ENCODE measurements at places on chromosomes 4 and X.

GRCh38 chrX:2523911-2524310, 23.1 kb upstream of the DHRSX start:
- no peak for DNase-seq

DNA sequence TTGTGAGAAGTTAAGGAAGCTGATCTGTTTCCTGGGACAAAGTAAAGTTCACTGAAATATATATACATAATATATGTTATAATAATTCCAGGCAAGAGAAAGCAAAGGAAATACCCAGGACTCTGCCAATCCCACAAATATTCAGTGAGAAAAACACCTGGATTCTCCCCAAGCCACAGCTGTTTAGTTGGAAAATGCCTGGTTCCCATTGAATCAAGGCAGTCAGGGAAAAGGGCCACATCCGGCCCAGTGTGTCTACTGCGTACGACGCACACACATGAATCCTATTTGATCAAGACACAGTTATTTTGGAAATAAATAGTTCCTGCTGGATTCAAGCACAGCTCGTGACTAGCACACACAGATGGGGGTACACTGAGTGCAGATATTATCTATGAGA, 6.3 kb upstream of the DCHS2 start:
- DNase-seq: no peak

GRCh38 chrX:118632862-118633261, 94.5 kb upstream of the IL13RA1 start:
- DNase-seq: no peak

DNA sequence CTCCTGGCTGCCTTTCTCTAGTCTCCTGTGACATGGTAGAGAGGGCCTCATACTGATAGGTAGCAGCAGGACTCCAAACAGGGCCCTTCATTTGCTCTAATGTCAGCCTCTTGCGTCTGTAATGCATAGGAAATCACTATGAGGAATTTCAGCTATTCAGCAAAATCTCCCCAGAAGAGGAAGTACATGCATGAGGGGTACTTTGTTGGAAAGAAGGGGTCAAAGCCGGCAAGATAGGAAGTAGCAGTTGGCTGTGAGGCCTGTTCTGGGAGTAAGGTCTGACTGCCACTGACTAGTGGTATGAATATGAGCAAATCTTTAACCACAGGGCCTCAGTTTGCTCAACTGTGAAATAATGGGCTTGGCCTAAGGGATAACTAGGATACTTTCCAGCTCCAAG, 283.2 kb downstream of the ARHGAP10 start:
- DNase-seq: no peak

DNA sequence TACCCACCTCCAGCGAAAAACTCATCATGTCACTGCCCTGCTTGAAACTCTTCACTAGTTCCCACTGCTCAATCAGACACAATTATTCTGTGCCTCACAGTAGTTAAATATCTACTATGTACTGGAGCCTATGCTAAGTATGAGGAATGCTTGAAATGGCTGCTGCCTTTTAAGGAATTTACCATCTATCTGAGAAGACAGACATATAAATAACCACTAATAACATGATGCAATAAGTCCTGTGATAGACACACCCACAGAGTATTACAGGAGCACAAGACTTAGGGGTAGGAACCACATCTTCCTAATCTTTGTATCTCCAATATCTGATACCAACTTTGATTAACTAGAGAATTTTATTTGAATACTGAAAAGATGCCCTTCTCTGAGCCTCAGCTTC, 21.1 kb downstream of the SLC25A53 start:
- no peak for DNase-seq

- no peak for DNase-seq
These were observed 37.9 kb upstream of the NKAP start for GRCh38 chrX:119981286-119982070.

GRCh38 chrX:15059474-15059873, 186.3 kb downstream of the MOSPD2 start:
- DNase-seq: no peak

GRCh38 chr4:37985730-37986275, 25.6 kb downstream of the PTTG2 start:
- DNase-seq: no peak

GRCh38 chr4:139555705-139556070, 331 bp downstream of the SETD7 start:
- DNase-seq: no peak

DNA sequence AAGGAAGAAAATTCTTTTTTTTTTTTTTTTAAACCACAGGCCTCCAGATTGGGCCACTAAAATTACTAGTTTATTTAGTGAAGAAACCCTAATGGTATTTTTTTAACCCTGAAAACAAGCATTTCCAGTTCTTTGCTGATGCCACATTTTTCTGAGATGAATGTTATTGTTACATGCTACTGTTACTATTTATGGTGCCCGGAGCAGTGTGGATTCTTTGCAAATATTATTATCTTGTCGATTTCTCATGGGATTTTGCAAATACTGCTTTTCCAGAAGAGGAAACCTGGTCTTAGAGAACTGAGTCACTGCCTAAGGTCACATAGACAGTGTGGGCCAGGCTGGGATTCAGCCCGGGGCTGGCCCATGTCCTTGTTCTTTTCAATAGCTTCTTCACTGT, 8.7 kb upstream of the ALAS2 start:
- DNase-seq: no peak

DNA sequence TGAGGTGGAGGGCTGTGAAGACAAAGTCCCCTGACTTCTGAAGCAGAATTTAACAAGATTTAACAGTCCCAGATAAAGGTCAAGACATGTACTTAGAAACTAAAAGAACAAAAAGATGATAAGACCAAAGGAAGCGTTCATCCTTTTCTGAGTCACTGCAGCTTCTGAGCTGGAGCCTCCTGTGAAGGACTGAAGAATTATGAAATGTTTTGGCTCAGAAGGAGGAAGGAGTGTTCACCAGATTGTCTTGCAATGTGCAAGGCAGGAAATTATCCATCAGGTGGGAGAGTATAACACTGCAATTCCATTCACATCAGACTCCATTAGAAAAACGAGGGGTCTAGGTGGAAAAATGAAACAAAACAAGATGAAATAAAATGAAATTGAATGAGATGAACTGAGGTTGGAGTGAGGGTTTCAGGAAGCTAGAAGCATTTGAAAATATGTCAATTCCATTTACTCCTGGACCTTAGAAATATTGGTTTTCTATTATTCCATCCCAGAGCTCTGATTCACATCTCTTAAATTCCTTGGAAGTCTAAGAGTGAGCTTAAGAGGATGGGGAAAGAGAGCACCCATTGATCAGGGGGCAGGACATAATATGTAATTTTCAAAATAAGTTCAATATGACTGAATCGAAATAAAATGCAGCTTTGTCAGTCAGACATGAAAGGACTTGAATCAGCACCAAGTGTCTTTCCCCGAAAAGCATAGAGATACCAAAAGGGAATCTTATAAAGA, 186.1 kb upstream of the LNX1 start:
- DNase-seq: no peak

GRCh38 chr4:10441512-10441911, 15.7 kb downstream of the ZNF518B start:
- no peak for DNase-seq

- no peak for DNase-seq
These were observed 51.9 kb downstream of the EFHC2 start for GRCh38 chrX:44291468-44292092.

DNA sequence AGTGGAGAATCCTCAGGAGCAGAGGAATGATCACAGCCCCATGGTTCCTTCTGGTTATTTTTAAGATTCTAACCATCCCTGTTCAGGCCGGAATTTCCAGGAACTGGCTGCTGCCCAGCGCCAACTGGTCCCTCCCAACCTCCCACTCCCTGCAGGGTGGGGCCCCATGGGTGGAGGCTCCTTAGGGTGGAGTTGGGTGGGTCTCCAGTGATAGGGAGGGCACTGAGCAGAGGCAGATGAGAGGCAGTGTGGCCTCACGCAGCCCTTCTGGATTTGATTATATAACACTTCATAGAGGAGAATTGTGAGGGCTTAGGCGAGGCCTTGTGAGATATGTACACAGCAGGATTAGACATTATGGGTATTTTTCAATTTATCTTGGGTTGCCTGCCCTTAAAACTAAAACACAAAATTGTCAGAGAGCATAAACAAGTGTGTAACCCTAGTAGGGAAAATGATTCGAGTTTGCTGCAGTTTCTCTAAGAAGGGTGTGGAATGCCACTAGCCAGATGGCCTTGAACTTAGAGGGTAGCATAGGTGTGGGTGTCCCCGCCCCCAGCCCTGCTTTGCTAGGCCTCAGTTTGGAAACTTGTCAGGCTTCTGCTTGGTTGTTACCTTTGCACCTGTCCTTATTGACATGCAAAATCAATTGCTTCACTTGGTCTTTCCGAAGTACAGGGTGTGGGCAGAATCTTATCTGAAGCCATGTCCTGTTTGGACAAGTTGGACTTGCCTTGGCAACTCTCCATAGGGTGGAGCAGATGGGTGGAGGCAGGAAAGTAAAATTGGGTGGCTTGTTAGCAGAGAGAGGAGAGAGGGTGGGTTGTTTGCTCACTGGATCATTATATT, 9.4 kb downstream of the KLF3 start:
- no peak for DNase-seq

DNA sequence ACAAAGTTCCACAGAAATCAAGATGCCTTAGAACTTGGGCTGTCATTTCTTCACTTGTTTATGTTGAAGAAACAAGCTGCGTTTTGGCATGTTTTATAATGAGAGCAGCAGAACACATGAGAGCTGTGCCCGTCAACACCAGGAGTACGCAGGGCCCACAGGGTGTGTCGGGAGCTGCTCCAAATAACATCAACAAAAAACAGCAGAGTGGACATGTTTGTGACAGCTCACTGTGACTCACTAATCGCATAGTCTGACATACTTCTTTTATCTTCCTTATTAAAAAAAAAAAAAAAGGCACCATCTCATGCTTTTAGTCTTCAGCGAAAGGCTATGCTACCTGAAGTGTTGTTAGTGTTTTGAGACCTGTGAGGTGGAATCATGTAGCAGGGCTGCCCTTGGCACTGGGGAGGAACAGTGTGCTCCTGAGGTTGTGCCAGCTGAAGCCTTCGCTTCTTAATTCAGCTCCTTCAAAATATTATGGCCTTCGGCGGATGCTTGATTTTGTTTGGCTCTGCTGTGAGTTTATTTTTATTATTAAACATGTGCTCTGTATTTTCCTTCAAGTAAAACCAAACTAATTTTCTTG, 32.8 kb downstream of the FHDC1 start:
- DNase-seq: no peak

DNA sequence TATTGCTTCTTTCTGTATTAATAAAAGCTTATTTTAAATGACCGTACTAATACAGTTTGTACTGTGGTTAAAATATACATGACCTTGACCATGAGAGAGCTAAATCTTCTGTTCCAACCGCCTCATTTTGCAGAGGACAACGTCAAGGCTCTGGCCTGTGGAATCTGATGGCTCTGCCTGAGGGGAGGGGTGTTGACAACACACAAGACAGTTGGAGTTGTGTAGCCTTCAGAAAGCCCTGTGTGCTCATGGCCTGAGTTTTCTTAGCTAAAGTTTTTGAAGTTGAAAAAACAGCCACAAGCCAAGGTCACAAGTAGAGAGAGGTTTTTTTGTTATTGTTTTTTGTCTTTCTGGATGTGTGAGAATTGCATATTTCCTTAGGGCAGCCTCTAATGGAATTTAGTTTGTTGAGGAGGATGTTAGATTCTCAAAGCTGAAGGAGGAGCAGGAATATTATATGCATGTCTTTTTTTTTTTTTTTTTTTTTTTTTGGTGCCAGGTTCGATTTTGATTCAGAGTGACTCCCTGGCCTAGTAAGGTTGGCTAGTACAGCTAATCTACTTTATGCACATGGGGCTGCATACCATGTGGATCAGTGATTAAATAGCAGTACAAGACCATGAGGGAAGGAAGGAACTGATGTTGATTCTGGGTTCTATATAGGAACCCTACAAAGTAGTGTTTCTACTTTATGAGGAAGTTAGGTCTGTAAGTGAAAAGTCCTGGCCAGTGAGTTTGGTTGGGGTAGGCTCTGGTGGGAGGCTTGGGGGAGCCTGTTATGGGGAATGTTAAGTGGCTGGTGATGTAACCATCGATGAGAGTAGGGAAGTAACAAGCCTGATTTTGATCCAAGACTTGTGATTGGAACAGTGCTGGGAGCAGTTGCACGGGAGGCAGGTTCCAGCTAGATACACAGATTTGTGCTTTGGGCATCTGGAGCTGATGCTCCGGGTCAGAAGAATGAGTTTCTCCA, 20.3 kb downstream of the SMS start:
- DNase-seq: no peak

GRCh38 chr4:40530961-40531635, 98.6 kb downstream of the RBM47 start:
- DNase-seq: no peak

GRCh38 chrX:153820601-153821000, 9.7 kb downstream of the PDZD4 start:
- no peak for DNase-seq

- no peak for DNase-seq
These were observed 708.9 kb downstream of the IL1RAPL1 start for GRCh38 chrX:29295987-29296680.

DNA sequence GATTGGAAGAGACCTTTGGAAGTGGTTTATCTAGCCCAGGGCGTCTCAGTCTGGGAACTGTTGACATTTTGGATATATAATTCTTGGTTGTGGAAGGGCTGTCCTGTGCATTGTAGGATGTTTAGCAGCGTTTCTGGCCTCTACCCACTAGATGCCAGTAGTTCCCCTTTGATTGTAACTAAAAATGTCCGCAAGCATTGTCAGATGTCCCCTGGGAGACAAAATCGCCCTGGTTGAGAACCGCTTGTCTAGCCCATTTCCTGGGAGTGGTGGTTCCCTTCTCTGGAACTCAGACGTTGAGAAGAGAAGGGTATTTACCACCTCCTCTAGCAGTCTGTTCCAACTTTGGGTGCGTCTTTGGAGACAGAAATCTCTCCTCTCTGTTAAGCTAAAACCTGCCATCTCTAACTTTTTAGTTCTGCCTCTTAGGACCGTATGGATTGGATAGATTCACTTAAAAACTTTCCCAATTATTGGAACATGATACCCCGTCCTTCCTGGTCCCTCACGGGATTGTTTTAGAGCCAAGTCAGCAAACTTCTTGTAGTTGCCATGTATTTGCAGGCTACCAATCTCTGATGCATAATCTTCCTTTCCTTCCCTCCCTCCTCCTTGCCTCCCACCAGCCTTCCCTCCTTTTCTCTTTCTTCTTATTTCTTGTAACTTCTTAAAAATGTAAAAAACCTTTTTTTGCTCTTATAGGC, 13.9 kb downstream of the TMEM165 start:
- no peak for DNase-seq
